HT-29 (cell line): ENCODE measurements at places on chromosomes 1 and 21.

GRCh38 chr21:21238629-21239400 lies 240.6 kb downstream of the NCAM2 start:
- no peak for DNase-seq

DNA sequence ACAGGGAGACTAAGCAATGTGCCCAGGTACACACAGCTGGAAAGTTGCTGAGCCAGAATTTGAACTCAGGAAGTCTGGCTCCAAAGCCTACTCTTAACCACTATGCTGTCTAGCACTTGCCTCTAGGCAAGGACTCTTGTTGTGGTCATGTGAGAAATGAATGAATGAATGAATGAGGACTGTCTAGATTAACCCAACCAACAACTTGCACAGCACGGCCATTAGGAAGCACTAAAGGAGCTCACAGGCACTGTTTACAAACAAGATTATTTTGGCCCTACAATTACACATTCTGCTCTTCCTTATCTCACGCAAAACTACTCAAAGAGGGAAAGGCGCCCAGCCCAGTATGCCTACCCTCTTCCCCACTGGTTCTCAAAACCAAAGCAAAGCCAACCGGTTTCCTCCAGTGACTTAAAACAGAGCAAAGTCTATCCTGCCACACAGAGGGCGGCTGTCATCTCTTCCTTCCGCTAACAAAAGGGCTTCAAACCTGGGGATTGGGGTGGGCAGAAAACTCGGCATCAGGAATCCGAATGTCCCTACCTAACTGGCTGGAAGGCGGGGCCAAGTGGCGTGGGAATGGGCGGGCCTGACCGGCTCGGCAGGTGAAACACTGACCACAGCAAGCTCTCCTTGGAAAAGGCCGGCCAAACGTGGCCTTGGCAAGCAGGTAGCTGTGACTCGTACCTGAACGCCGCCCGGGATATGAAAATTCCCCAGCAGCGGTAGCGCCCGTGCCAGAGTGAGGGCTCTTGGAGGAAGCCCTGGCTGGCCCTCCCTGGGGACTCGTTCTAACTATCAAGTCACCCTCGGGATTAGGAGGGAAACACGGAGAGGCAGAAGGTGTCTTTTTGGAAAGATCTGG lies 948 bp downstream of the STK40 start:
- peak; percentile 91 for DNase-seq

DNA sequence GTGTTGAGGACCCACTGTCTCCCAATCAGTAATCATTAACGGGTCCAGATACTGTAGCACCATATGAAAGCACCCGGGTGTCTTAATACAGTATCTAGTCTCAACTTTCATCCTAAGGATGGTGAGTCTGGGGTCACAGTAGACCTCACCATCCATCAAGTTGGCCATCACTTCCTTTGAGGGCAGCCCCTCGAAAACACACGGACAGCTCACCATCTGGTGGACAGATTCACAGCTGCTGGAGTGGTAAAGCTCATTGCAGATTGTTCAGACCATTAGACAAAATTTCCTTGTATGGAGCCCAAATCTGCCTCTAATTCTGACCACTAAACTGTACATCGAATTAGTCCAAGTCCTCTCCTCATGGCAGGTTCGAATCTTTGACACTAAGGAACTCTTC lies 123.1 kb downstream of the PGBD5 start:
- DNase-seq = no peak

- no peak for DNase-seq
Measured at GRCh38 chr1:11641776-11642305, 12.4 kb downstream of the FBXO2 start.

DNA sequence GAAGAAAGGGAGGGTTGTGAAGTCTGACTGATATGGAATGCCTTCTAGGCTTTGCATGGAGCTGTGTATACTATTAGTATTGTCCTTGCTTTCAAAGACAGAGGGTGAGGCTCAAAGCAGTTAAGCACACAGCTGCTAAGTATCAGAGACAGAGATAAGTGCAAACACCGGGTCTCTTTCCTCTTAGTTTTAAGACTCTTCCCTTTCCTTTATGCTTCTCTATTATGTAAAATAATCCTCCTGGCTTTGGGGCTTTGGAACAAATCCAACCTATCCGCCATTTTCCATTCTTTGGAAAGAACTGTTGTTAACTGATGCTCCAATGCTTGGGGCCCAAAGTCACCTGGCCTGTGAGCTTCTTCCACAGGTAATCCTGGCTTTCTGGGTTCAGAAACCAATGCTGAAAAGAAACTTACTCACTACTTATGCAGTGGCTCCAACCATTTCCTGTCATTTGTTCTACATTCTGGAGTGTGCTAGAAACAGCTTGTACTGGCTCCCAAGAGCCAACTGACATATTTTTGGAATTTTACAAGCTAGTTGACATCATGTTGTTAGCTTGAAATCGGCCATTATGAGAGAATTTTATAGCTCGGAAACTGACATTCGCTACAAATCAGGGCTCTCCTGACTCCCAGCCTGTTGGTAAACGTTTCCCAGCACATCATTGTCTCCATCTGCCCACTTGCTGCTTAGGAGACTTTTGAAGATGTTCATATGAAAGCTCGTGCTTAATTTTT lies 67.5 kb downstream of the DNTTIP2 start:
- no peak for DNase-seq

GRCh38 chr1:109632671-109633346 lies 13.2 kb downstream of the AMPD2 start:
- no peak for DNase-seq

GRCh38 chr1:10781137-10781536 lies 15.3 kb downstream of the CASZ1 start:
- no peak for DNase-seq

GRCh38 chr1:205809942-205810345 lies 3.1 kb downstream of the SLC41A1 start:
- no peak for DNase-seq

DNA sequence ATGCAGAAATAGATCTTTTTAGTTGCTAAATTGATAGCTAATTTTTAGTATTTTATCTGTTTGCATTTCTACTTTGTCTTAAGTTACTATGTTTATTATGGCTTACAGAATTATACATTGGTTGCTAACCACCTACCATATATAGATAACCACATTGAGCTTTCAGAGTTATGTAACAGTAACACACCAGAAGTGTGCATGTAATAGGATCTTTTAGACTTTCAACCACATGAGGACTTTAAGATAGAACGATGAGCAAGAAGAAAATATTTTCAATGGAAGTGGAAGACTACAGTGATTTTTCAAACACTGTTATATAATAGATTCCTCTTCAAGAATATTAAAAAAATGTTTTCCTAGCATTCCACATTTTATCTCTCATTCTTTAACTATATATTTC lies 28.8 kb downstream of the TOR1AIP1 start:
- no peak for DNase-seq

GRCh38 chr1:41666981-41667631 lies 182.6 kb upstream of the EDN2 start:
- no peak for DNase-seq

DNA sequence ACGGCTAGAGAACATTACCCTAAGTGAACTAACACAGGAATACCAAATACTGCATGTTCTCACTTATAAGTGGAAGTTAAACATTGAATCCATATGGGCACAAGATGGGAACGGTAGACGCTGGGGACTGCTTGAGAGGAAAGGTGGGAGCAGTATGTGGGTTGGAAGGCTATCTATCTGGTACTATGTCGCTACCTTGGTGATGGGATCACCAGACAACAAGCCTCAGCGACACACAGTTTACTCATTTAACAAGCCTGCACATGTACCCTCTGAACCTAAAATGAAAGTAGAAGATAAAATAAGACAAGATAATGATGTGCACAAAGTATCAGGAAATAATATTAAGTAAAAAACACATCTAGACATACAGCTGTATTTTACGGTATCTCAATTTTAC lies 819 bp downstream of the PYHIN1 start:
- no peak for DNase-seq

DNA sequence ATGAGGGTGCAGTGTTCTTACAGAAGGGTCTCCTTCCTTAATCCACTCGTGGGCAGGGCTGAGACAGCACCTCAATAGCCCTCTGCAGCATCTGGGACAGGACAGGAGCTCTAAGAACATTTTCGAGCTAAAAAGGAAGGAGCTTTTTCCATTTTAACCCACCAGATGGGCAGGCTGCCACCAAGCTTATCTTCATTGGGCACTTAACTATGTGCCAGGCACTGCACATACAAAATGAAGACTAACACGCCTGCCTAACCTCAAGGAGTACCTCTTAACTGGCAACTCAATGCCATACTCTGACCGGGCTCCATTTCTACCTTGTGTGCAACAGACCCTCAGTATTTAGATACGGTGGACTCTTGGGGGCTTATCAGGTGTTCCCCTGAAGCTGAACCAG lies 48.2 kb downstream of the SSBP3 start:
- no peak for DNase-seq

- DNase-seq = peak; percentile 56
Measured at GRCh38 chr1:18932387-18932786, 24.1 kb downstream of the IFFO2 start.

DNA sequence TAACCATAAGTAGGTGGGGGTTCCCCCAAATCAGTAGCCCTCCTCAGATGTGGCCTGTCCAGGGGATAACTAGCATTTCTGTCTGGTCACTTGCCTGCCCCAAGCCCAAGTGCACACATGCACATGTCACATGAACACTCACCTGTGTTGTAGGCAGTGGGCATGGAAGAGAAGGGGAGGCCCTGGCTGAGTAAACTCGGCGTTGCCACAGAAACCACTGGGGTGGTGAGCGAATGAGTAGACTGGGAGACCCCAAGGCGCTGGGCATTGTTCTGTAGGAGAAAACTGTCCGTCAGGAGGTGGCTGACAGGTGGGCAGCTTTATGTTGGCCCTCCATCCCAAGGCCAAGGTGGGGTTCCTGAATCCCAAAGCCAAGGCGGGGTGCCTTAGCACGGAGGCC lies 25.6 kb downstream of the MEF2D start:
- DNase-seq = no peak

DNA sequence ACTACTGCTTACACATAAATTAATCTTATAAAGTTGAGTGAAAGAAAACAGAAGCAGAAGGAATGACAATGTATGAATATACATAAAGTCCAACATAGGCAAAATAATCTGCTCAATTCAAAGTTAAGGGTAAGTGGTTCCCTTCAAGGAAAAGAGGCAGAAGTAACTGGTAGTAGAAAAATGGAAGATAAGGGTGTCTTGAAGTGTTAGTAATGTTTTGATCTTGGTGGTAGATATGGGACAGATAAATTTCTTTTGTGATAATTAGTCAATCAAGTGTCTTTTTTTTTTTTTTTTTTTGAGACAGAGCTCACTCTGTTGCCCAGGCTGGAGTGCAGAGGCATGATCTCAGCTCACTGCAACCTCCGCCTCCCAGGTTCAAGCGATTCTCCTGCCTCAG lies 12.7 kb downstream of the USP48 start:
- DNase-seq = no peak

- DNase-seq = peak; percentile 70
Measured at GRCh38 chr1:202807926-202808757, at the start of gene KDM5B. Gene KDM5B (minus strand): TSS chr1:202808421. CDS start chr1:202808305, 116 bp downstream.

GRCh38 chr1:28436211-28436769 lies 66.8 kb downstream of the PHACTR4 start:
- DNase-seq = peak; percentile 10

GRCh38 chr1:41723786-41724185 lies 194.9 kb downstream of the HIVEP3 start:
- DNase-seq = no peak

DNA sequence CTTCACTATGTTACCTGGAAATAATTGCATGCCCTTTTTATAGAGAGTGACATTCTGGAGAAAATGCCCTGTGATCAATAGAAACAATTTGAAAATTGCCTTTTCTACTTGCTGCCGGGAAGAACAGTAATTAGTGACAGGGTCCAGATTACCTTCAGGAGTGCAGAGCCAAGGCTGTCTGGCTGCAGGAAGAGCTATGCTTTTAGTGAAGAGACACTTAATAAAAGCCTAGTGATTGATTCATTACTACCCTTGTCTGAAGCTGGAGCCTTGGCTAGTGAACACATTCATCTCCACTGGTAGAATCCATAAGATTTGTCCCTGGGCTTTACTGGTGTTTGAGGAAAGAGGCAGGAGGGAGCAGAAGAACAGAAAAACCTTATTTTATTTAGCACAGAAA lies 12.9 kb upstream of the DNASE2B start:
- DNase-seq = no peak

DNA sequence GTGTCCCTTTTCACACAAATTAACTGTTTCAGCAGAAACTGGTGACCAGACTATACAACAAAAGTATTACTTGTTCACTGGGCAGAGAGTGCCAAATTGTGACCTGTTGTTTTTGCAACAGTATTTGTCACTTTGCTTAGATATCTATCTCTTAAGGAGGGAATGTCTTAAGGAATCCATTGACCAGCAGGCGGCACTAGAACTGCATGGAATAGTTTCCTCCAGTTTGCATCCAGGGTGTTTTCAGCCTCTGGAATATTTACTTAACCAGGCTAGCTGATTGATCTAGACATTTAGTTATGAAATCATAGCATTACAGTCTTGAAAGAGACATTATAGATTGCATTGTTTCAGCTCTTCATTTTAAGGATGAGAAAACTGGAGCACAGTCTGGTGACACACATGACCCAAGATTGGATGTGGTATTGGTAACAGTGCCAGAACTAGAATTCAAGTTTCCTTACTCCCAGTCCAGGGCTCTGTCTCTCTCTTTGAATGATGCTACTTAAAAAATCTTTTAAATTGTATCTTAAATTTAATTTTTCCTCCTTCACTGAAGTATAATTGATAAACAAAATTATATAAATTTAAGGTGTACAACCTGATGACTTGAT lies 16.9 kb downstream of the RPTN start:
- peak; percentile 88 for DNase-seq

- no peak for DNase-seq
Measured at GRCh38 chr1:58392083-58392482, 154.4 kb downstream of the OMA1 start.

DNA sequence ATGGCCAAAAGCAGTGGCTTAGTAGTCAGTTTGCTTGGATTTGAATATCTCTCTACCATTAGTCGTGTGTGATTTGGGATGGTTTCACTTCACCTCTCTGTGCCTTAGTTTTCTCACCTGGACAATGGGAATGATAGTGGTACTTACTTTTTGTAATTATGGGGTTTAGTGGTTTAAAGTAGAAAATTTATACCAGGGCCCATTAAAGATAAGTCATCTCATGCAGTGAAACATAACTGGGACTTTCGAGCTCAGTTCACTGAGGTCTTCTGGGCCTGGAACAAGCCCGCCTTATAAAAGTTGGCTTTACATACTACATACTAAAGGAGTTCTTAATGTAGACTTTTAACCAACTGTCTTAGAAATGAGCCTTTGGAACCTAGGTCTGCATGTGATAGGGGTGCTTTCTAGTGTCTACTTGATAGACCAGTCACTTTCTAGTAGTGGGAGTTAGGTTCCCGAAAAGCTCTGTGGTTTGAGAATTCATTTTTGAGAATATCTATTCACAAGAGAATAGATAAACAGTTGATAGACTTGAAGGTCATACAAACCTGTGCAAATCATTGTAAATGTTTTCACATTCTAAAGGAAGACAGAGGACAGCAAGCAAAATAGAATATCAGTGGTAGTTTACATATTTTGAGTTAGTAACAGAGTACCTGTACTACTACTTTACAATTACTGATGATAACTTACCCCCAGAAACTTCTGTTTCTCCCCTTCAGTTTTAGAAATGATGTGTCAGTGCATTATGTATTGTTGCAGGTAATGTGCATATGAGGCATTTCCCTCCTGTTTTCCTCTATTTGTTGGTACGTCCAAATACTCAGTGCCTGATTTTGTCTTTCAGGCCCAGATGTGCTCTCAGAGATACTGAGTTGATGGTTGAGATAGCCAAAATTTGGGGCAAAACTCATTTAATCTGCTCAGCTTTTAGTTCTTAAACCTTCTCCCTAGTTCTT lies 48.0 kb downstream of the DYRK1A start:
- DNase-seq = no peak
